ENCODE measurements at places on chromosomes 3 and 15. TPM values are rescaled to one million over a fixed set of nuclear protein-coding genes. Genes with fewer than 3 reads are reported as not detected.

- H3K4me1 ChIP-seq = no peaks in the 10 kb centered on the region
- no peaks in the 10 kb centered on the region for H3K27me3 ChIP-seq
- no peak for DNase-seq
- H3K27ac ChIP-seq = no peak overlapping the region
- no peak overlapping the region for H3K4me3 ChIP-seq
These were observed 17.0 kb downstream of the ANKDD1A start for GRCh38 chr15:64928626-64929220.

DNA sequence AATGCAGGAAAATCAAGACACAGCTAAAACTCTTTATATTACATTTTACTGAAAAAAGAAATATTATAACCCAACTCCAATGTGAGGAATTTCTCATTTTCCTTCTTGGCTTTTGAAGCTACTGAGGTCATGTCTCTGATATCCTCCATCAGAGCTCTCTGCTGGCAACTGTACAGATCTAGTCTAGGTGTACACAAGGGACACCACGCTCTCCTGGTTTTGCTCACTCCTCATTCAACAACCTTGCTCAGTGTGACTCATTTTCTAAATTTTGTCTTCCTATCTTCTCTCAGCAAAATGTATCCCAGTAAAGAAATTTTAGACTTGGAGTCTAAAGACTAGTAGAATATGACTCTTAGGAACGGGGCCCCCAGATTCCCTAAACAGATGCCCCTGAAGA, 144.3 kb downstream of the KCNMB2 start:
- DNase-seq = no peak
- no peaks in the 10 kb centered on the region for H3K27me3 ChIP-seq
- H3K4me1 ChIP-seq = no peaks in the 10 kb centered on the region
- no peak overlapping the region for H3K4me3 ChIP-seq
- no peak overlapping the region for H3K27ac ChIP-seq

- H3K36me3 ChIP-seq = no peaks in the 10 kb centered on the region
- H3K4me3 ChIP-seq = no peak overlapping the region
These were observed 24.7 kb downstream of the POPDC2 start for GRCh38 chr3:119635719-119636118.

- no peaks in the 10 kb centered on the region for H3K27me3 ChIP-seq
- DNase-seq = no peak
- H3K4me3 ChIP-seq = no peak overlapping the region
- H3K36me3 ChIP-seq = peaks cover 62% of the 10 kb centered on the region
These were observed 28.4 kb downstream of the PML start for GRCh38 chr15:74022706-74023470.

DNA sequence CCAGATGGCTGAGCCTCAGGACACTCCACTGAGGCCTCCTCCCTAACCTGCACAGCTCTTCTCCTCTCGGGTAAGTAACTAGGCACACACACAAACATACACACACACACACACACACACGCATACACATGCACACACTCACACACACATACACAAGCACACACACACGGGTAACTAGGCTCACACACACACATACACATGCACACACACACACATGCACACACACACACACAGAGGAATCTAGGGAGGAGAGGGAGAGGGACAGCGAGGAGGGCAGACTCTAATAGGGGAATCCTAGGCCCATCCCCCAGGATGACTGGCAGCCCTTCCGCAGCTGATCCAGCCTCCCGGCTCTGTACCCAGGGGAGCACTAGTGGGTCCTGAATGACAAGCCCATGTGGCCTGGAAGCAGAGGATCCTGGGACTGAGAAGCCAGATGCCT, 177.4 kb upstream of the LINGO1 start:
- H3K4me3 ChIP-seq = no peak overlapping the region
- H3K27ac ChIP-seq = no peak overlapping the region
- H3K27me3 ChIP-seq = no peaks in the 10 kb centered on the region

GRCh38 chr3:126449621-126450051, 26.1 kb downstream of the ZXDC start:
- no peak for DNase-seq
- no peak overlapping the region for H3K4me3 ChIP-seq
- no peaks in the 10 kb centered on the region for H3K27me3 ChIP-seq
- H3K36me3 ChIP-seq = peaks cover 54% of the 10 kb centered on the region
- no peak overlapping the region for H3K27ac ChIP-seq

Gene FBLN2
- 0.19 TPM for total RNA-seq

Gene PPM1M
- total RNA-seq = 36.7 TPM

Gene CADM2
- 0.03 TPM for total RNA-seq
